ENCODE measurements at places on chromosomes 12 and 14.

DNA sequence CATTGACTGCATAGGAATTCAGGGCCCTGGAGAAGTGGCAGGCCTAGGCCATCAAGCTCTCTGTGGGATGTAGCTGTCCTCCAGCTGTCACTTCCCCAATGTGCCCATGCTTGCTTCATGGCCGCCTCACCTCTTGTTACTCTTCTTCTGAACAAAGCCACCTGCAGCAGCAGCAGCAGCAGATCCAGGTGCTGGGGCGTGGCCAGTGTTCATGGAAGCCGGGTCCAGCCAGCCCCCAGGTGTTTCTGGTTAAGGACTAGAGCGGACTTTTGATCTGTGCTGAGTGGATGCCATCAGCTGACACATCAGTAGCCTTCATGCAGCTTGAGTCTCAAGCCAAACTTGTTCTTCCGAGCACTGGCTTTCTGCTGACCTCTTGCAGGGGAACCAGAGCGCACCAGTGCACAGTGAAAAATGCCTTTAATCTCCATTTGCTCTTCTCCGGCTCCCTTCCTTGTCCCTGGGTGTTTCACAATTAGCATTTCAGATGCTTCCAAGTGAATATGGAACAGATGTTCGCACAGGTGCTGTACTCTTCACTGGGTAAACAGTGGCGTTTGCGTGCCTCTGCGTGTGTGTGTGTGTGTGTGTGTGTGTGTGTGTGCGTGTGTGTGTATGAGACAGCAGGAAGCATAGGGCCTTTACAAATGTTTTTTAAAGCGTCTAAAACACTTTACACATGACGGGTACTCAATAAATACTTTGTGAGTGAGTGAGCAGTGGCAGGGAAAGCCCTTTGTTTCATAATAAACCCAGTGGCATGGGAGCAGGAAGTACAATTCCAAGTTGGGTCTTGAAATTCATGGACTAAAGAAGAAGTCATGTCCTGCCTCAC lies 20.1 kb downstream of the TPCN1 start:
- DNase-seq: no peak

- no peak for DNase-seq
Measured at GRCh38 chr12:93793983-93794382, 116.8 kb downstream of the CRADD start.

DNA sequence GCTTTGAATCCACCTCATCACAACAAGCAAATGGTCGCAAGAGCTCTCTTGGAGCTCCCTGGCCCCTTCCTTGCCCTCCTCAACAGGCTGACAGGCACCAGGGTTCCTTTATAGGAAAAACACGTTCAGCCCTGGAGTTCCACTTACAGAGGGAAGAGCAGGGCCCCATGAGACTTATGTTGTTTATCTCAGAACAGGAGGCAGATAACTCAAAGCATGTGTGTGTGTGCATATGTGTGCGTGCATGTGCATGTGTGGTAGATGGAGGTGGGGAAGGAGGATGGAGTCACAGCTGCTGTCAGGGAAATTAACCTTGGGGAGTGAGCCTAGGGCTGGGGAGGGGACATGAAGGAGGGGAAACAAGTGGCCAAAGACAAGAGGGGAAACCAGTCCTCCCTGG lies 138.1 kb downstream of the DPF3 start:
- DNase-seq: no peak

DNA sequence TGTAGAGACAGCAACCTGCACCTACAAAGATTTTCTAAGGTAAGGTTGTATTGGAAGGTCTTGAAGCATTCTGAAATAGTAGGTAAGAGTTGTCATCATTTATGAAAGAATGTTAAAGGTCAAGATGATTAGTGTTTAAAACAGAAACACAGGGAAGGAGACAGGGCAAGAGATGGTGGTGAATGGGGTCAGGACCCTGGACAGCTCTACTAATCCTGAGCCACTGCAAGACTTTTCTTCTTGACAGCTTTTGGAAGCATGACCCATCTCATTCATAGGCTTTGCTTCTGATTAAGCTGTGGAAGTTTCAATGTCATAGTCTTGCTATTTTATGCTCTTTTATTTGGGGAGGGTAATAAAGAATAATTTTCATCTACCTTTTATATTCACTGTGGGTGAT lies 75.5 kb upstream of the CAND1 start:
- no peak for DNase-seq

DNA sequence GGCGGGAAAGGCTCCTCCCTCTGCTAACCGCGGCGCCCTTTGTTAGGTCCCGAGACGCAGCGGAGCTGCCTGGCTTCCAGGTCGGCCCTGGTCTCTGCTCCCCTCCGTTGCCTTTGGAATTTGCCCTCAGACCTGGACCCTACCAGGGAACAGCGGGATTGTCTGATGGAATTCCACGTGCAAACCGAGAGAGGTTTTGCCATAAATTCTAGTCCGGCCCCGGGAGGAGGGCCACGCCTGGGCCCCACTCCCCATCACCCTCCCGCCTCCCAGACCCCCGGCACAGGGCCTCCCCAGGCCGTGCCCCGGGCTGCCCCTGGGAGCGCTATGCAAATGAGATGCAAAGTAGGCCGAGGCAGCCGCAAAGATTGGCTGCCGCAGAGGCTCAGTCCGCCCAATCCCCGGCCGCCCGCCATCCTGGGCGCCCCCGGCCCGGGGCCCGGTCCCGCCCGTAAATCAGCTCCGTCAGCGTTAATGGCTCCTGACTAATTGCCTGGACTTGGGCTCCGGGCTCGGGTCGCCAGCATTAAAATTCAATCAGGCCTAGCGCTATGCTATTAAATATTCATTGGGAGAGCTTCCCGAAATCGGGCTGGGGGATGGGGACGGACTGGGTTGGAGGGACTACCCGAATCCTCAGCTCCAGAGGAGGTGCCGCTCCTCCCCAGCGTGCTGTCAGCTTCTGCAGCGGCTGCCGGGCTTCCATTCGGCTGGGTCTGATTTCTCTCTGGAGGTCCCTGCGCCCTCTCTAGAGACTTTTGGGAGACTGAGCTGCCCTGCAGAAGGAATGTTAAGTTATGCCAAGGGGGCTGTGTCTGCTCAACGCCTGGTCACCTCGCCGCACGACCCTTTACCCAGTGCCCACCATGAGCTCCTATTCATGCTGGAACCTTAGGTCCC lies 15.7 kb upstream of the FIGNL2 start:
- DNase-seq: no peak

DNA sequence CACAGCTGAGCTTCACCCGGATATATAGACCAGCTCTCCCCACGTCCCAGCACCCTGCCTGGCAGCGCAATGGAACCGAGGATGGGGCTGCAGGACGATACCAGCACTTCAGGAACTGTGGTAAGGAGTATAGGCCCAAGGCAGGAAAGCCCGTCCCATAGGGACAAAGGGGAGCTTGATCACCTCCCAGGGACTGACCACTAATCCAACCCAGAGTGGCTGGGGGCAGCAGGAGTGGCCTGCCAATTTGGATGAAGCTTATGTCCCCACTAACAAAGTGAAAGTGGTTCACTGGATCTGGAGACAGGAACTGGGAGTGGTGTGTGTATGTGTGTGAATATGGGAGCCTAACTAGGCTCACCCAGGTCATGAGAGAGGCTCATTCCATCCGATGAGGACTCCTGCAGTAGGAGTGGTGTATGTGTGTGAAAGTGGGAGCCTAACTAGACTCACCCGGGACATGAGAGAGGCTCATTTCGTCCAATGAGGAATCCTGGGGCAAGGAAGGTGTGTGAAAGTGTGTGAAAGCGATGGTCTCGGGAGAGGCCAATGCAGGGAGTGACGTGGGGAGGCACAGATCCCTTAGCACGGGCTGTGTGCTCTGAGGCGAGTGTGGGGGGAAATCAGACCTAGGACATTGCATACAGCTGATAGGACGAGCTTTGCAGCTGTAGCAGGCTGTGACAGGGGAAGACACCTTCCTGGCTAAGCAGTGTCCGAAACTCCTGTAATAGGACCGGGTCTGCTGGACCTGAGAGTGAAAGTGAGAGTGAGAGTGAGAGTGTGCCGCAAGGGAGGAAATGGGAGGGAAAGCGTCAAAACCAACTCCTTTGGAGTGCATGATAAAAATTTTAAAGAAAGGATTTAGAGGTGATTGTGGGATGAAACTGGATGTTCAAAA lies 25.7 kb downstream of the KLRK1 start:
- DNase-seq: no peak

DNA sequence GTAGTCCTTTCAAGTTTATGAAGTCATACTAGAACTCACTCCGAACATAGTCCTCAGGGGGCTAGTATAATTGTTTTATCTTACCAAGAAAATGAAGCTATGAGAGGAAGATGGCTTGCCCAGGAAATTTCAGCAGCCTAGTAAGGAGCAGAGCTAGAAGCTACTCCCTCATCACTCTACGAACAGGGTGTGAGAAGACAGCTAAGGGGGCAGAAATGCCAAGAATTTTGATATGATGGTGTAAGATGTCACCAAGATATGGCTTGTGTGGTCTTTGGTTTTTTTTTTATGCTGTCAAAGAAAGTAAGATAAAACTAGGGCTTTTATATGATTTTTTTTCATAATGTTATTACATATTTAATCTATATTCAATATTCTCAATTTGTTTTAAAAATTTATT lies 47.6 kb downstream of the PRICKLE1 start:
- no peak for DNase-seq

DNA sequence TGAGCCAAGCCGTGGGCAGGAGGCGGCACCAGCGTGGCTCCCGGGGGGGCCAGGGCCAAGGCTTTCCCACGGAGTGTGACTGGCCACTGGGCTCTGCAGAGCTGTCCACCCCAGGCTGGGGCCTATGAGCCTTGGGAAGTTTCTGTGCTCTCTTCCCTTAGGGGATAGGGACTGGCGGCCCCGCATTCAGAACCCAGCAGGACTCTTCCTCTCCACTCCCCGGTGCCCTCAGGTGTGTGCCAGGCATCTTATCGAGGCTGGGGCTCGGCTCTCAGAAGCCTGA lies 17.8 kb upstream of the EIF2B2 start:
- no peak for DNase-seq

GRCh38 chr12:58177366-58177765 lies 236.0 kb downstream of the ATP23 start:
- DNase-seq: no peak

DNA sequence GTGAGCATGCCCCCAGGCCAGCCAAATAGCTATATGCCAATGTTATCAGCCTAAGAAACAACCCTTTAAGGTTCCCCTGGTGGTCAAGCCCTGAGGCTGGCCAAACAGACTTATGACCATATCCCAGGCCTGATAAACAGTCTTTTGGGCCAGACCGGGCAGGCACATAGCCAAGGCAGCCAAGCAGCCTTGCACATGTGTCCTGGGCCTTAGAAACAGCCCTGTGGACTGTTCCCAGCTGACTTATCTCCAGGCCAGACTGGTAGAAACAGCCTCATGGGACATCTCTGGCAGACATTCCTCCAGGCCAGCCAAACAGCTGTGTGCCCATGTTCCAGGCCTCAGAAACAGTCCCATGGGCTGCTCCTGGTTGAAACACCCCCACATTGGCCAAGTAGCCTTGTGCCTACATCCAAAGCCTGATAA lies 295.0 kb upstream of the MGAT4C start:
- no peak for DNase-seq

- no peak for DNase-seq
Measured at GRCh38 chr12:100557357-100557756, 16.1 kb upstream of the GAS2L3 start.

DNA sequence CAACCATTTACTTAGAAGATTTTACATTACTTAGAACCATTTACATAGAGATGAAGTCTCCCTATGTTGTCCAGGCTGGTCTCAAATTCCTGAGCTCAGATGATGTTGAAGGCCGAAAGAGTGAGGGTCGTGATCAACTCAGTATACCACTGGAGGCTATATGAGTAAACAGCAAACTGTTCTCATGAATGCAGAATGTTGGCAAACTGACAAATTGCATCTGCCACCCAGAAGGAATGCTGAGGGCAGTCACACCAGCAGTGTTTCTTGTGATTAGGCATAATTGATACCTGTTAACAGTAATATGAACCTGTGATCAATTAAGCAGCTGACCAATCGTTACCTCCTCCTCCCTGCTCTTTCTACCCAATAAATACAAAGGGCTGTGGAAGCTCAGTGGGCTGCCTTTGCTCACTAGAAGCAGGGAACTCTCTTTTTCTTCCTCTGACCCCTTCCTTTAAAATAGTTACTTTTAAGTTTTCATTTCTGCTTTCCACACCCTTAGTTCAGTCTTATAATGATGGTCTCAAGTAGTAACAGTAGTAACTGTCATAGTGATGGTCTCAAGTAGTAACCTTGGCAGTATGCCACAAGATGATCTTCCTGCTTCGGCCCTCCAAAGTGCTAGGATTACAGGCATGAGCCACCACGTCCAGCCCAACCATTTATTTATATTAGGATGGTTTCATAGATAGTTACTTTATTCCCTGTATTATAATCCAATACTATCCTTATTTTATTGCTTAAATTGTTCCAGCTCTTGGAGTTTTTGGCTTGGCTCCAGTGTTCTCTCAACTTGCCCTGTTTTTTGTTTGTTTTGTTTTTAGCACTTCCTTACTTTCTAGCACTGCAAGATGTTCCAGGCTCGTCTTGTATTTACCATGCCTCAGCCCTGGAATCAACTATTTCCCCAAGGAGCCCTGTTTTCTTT lies 25.8 kb downstream of the LIMA1 start:
- no peak for DNase-seq

All from CD4-positive, alpha-beta T cell treated with Interleukin-15 for 4 hours (primary cell).